ENCODE measurements at places on chromosomes 16 and 17.

DNA sequence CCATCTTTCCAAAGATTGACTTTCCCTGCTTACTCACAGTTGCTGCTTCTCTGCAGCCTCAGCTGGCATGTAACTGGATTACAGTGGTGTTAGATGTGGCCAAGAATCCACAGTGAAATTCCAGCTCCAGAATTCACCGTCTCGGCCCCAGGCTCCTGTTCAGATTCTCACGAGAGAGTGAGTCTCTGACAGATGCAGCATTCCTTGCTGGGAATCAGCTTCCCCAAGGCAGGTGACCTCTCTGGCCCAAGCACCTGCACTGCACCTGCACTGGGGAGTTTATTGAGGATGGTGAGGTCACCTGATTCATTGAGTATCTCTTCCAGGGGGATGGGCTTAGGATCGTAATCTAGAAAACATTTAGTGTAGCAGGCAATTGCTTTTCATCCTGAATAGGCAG, 600.5 kb upstream of the RBFOX1 start:
- DNase-seq = no peak

DNA sequence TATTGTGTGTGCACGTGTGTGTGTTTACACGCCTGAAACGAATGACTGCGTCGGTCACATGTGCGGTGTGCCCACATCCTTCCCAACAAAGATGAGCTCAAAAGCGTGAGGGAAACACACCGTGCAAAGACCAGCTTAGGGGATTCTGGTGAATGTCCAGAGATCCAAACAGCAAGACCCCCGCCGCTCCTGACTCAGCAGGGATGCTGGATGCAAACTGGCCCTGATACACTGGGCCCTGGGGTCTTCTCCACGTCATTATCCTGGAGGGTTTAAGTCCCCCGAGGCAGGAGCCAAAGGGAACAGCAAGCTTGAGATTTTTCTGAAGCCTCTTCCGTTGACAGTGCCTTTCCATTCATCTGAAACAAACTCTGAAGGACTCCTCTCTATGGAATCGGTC, 59.2 kb downstream of the TBC1D16 start:
- no peak for DNase-seq

GRCh38 chr17:21034340-21035235, 8.2 kb downstream of the USP22 start:
- DNase-seq = no peak

GRCh38 chr17:63290351-63290750, 155.8 kb downstream of the CYB561 start:
- DNase-seq = no peak

- no peak for DNase-seq
Measured at GRCh38 chr16:68033101-68033500, 10.0 kb downstream of the DUS2 start.

DNA sequence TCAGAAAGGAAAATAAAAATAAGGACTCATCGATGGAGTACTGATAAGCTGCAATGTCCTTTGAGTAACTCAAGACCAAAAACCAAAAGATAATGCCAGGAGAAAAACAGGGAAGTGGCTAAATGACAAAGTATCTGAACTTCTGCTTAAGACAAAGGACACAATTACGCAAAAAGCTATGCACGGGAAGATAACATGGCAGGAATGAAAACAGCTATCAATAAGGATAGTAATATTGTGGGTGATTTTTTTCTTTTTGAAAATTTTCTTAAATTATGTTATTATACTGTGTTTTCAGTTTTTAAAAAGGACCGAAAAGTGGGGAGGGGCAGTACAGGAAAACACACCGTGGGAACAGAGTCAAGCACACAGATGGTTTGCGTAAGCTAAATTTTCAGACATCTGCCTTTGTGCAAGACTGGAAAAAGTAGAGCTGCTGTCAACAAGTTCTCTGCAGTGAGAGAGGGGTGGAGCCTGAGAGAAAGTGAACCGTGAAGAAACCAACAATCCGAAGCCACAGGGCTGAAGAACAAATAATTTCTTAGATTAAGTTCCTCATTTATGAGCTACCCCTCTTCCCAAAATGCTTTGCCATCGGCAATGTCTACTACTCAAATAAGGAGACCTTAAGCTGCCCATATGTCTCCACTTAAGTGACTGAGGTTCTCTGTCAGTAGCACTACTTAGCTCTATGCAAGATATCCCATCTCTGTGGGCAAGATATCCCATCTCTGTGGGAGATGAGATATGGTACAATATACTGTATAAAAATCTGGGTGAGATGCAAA, 99.9 kb upstream of the CORO6 start:
- DNase-seq = peak; percentile 91

DNA sequence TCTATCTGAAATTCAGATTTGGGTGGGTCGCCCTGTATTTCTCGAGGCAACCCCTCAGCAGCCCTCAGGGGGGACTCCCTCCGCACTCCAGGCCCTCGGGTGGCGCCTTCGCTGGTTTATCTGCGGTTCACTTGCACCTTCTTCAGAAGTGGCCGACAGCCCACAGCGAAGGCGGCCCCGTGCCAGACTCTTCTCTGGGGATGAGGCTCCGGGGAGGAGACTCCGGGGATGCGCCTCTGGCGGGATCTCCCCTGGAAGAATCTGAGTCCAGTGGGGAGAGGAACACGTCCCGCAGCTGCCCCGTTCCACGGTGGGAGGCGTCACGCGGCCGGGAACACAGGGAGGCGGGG, 63.9 kb upstream of the DNAJA2 start:
- peak; percentile 50 for DNase-seq

DNA sequence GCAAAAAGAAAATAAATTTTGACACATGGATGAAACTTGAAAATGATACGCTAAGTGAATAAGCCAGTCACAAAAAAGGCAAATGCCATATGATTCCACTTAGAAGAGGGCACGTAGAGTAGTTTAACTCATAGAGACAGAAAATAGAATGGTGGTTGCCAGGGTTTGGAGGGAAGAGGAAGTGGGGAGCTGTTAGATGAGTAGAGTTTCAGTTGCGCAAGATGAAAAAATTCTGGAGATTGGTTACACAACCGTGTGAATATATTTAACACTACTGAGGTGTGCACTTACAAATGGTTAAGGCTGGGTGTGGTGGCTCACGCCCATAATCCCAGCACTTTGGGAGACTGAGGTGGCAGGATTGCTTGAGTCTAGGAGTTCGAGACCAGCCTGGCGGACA, 93.4 kb upstream of the TMEM132E start:
- no peak for DNase-seq

- peak; percentile 60 for DNase-seq
Measured at GRCh38 chr16:48117217-48118105, 38.3 kb downstream of the ABCC12 start.

DNA sequence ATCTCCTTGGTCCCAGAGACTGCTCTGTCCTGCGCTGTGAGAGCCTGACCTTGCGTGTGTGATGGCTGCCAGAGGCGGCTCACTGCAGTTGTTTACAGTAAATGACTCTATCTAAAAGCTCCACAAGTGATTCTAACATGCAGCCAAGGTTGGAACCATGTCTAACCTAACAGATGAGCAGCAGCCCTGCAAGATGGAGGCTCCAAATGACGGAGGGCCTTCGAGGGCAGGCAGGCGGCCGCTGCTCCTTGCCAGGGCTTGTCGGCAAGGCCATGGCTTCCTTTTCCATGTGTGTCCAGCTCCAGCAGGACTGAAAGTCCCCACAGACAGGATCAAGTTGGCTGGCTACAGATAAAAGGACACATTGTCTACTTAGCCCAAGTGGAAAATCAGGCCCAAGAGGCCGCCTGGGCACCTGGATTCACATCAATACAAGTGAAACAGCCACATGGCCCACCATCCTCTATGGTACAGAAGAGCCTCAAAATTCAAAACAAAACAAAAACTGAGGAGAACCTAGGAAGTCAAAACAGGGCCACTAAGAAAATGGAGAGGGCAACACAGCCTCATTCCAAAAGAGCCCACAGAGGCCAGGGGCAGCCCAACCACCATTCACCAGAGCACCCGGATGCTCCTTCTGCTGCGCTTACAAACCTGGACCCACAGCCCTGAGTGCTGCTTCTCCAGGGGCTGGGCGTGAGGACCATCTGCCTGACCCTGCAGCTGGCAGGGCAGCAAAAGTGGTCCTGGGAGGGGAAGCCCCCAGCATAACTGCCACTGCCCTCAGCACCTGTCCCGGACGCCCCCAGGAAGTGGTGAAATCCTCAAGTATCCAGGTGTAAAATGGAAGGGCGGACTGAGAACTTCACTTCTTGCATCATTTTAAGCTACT, 65.0 kb downstream of the AMFR start:
- no peak for DNase-seq

GRCh38 chr17:76278952-76279741, 14.0 kb downstream of the UBALD2 start:
- DNase-seq = peak; percentile 93

GRCh38 chr17:48908853-48909394, 717 bp downstream of the UBE2Z start:
- DNase-seq = peak; percentile 63

GRCh38 chr17:35855965-35856364, 12.7 kb downstream of the HEATR9 start:
- no peak for DNase-seq

DNA sequence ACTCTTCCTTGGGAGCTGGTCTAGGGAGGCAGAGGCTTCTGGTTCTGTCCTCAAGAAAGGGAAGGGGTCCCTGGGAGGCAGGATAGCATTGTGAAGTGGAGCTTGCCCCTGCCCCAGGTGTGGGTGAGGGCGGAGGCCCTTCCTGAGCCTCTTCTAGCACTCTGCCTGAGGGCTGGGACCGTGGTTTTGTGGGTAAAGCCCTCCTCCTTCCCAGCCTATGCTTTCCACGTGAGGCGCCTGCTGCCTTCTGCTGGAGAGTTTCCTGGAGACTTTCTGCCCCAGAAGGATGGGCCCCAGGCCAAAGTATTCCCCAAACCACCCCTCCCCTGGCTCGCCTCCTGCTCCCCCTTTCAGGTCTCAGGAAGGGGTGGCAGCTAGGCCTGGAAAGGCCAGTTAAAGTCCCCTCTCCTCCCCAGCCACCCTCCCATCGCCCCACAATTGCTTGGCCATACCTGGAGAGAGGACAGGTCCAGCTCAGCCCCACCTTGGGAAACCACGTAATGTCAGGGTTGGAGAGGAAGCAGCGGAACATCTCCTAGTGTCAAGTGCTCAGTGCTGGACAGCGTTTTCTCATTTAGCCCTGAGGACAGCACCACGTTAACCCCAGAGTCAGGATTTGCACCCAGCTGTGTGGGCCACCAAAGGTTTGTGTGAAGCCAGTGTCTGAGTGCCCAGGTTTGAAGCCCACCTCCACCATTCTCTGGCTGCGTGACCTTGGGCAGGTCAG, 5.6 kb downstream of the SBK1 start:
- DNase-seq = no peak

DNA sequence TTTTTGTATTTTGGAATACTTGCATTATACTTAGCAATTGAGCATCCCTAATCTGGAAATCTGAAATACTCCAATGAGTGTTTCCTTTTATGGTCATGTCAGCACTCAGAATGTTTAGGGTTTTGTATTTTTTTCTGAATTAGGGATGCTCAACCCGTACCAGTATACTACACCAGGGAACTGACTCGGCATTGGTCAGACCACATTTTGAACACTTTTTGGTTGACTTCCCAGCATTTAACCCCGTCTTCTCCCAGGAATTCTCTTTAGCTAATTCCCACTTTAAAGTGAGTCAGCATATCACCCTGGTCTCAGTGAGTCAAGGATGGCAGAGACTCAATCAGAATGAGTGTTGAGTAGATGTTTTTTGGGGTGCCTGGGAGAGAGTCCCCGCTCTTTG, 177.9 kb downstream of the SPECC1 start:
- no peak for DNase-seq

GRCh38 chr17:50517504-50518383, 9.5 kb downstream of the MYCBPAP start:
- no peak for DNase-seq

DNA sequence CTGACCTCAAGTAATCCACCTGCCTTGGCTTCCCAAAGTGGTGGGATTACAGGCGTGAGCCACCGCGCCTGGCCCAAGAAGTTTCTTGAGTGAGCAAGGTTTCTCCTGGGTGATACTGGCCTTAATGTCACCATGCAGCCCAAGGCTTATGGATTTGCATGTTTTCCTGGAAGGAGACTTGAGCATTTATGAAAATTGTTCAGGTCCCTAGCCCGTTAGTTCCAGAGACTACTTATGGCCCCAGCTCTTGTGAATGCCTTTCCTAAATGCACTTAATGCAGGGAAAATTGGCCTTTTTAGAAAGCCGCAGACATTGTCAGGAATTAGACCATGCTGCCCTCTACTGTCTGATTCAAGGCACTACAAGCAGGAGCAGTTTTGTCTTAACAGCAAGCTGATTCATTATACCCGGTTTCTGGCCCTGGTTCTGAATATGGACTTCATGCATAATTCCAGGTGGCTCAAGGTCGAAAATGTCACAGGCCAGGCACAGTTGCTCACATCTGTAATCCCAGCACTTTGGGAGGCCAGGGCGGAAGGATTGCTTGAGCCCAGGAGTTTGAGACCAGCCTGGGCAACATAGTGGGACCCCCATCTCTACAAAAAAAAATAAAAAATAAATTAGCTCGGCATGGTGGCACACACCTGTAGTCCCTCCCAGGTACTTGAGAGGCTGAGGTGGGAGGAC, 91.3 kb downstream of the SNX29 start:
- DNase-seq = peak; percentile 60

DNA sequence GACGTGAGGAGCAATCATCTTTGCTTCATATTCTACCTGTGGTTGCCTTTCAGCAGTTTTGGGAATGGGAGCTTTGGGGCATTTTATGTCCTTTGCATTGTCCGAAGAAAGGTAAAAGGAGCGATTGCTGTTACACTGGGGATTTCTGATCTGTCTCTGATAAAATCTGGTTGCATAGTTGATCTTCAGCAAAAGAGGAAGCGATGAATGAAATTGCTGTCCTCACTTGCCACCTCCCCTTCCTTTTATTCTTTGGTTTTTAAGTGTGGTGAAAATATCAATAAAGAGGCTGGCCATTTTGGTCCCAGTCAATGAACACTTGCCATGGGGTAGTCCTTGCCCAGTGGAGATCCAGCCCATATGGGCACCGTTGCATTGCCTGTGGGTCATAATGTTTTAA, 236.8 kb downstream of the MSI2 start:
- DNase-seq = no peak

GRCh38 chr16:13940397-13940933, 20.5 kb downstream of the ERCC4 start:
- no peak for DNase-seq

DNA sequence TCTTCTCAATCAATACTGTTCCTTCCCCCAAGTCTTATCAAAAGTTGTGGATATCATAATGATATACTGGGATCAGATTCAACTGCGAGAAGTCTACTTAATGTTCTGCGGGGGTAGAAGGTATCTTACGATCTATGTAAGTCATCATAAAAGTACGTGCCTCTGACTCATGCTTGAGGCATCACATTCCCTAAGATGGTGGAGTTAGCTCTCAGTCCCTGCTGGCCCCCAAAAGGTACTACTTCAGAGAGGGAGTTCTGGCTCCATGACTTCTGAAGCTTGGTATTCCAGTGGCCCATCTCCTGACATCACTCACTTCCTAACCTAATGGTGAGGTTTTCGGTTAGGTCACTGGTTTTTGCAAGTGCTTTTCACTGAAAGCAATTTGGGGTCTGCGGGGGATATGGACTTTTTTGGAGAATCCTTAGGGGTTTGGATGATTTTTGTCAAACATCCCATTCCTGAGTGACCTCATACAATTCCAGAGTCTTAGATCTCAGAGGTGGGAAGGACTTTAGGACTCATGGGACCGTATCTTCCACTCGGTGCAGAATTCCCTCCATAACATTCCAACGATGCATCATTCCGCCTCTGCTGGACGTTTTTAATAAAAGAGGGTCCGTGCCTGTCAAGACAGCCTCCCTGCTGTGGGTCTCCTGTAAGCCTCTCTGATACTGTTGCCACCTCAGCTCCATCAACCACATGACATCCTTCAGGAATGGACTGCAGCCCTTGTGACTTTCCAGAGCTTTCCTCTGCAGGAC, 74.3 kb downstream of the DYNLRB2 start:
- no peak for DNase-seq
